ENCODE measurements at places on chromosomes 4 and X.

- DNase-seq, result no peak
Observed at GRCh38 chrX:106331606-106332005, 163.5 kb downstream of the PWWP3B start.

DNA sequence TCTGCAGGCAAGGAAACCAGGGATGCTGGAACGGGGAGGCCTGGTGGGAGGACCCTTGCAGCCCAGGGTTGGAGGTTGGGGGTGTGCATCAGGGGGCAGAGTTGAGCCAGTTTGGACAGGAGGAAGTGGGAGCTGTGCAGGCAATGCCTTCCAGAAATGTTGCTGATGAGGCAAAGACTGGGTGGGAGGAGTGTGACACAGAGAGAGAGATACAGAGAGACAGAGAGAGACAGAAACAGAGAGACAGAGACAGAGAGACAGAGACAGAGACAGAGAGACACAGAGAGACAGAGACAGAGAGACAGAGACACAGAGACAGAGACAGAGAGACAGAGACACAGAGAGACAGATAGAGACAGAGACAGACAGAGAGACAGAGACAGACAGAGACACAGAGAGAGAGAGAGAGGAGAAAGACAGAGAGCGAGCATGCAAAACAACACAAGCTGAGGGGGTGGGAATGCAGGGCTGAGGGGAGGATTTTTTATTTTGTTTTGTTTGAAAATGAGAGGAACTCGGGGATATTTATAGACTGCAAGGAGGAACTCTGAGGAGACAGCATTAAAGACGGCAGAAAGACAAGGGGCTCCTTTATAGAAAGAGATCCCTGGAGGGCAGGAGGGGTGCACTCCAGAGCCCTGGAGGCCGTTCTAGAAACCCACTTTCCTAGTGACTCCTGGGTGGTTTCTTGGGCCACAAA is 1.9 kb upstream of the HAUS3 start:
- no peak for DNase-seq

DNA sequence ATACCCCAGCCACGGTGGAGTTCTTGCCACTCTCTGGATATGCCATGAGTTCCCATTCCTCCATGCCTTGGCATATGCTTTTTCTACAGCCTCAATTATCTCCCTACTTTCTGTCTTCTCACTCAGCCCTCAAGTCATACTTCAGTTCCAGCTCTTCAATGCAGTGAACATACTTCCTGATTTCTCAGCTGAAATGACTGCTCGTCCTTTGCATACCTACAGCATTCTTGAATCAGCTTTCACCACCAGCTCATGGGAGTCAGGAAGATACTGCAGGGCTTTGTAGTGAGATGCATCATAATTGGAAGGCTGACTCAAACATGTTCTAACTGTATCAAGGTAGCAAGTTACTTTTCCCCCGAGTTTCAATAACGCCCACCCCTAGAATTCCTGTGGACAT is 118.4 kb downstream of the APBB2 start:
- DNase-seq, result no peak

- DNase-seq, result no peak
Observed at GRCh38 chr4:138832563-138832962, 183.0 kb upstream of the NOCT start.

DNA sequence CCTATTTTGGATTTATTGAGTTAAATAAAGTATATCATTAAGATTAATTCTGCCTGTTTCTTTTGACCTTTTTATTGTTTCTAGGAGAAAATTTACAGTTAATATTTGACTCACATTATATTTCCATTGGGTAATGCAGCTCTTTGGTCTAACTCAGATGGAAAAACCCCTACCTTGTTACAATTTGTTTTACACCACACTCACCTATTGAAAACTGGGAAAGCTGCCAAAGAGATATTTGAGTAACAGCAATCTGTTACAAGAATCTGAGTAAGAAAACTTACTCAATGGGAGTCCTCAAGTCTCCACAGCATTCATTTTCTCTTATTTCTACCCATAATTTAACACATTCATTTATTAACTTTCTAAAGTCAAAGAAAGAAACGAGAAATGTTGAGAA is 108.0 kb upstream of the TLL1 start:
- DNase-seq, result no peak

GRCh38 chrX:110657073-110657472 is 138.5 kb downstream of the CHRDL1 start:
- DNase-seq, result no peak

DNA sequence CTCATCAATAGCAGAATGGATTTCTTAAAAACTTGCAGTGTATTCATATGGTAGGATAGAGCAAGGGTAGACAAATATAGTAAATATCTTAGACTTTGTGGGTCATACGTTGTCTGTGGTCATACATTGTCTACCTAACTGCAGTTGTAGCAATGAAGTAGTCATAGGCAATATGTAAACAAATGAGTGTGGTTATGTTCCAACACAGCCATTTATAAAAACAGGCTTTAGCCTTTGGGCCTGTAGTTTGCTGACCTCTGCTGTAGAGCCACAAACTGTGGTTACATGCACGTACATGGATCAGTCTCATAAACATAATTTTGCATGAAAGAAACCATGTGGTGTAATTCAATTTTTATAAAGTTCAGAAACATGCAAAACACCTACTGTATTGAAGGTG is 98.9 kb downstream of the LARP1B start:
- DNase-seq, result no peak

- no peak for DNase-seq
Observed at GRCh38 chr4:22240814-22241213, 275.1 kb downstream of the ADGRA3 start.

GRCh38 chr4:69781458-69782418 is 21.3 kb upstream of the SULT1B1 start:
- DNase-seq, result no peak

DNA sequence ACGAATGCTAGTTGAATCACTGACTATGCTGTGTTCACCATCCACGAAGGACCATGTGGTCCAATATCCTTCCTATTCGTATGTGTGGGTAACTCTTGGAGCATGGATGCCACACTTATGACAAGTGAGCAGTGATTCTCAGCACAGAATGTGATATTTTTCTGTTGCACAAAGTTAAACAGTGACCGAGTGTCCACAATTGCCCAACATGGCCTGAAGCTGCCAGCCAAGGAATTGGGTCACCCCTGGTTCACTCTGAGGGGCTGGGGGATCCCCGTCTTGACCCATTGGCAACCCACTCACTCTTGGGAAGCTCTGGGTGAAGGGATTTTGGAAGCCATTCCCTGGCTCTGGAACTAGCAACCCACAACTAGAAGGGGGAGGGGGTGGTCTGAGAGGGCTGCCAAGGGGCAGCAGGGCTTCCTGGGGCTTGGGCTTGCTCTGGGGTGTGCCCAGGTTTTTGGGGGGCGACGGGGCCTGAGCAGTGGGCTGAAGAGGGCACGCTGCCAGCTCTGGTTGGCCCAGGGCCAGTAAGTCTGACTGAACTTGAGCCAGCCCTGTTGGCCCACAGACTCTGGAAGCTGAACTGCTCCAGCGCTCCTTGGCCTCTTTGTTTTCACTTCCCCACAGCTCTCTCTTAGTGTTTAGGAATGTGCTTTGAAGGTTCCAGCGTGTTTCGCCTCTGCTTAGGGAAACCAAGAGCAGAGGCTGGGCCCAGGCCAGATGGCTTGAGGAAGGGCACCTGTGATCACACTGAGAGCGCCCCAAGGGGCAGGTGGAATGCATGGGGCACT is 43.1 kb upstream of the BCOR start:
- DNase-seq, result no peak

GRCh38 chr4:24003496-24003895 is 113.6 kb upstream of the PPARGC1A start:
- DNase-seq, result no peak

- DNase-seq, result no peak
Observed at GRCh38 chr4:139361301-139361700, 59.0 kb upstream of the NDUFC1 start.

DNA sequence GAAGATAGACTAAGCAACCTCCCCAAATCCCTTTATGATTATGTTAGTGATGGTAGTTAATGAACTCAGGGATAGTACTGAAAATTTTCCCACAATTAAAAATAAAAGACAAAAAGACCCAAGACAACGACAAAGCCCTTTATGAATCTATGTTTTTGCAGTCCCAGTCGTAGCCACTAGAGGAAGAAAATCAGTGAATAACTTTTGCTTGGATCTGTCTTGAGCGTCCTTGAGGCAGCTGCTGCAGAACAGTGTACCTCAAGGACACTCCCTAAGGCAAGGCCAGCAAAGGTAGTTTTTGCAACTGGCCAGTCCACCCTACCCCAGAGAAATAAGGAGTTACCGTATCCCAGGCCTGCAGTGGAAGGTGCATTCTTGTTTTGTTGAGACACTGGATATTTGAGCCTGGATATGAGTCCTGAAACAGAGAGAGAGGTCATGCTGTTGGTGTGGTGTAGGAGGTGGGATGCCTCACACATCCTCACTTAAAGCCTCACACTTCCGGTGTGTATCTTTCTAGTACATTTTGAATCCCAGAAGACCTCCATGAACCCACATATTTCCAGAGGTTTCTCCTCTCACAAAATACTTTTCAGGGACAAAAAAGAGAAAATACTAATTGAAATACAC is 8.7 kb upstream of the TIMM8A start:
- no peak for DNase-seq

GRCh38 chr4:159013692-159014091 is 89.2 kb upstream of the RAPGEF2 start:
- DNase-seq, result no peak

Measured in stimulated activated CD8-positive, alpha-beta memory T cell treated with anti-CD3 and anti-CD28 coated beads, Interleukin-7, amount 100 ng/mL, for 1 hour (primary cell).